ENCODE measurements at places on chromosomes 1 and 21.

GRCh38 chr1:154759793-154760192 lies 110.3 kb downstream of the KCNN3 start:
- DNase-seq, result no peak

- no peak for DNase-seq
Measured at GRCh38 chr1:101000131-101000873, 25.3 kb downstream of the DPH5 start.

DNA sequence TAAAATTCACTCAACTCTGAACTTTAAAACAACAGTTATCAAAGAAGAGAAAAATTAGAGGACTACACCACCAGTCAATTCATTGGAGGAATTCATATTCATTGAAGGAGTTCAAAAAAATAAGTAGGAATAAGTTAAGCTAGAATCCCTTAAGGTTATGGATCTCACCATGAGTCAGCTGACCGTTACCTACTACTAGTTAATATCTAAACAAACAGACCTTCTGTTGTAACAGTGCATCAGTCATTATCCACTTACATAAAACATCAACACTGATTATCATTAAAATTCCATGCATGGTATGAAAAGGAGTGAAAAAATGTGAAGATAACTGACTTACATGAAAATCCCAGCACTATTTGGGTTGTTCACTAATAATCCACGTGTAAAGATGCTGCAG lies 44.9 kb downstream of the FOXJ3 start:
- DNase-seq, result no peak

DNA sequence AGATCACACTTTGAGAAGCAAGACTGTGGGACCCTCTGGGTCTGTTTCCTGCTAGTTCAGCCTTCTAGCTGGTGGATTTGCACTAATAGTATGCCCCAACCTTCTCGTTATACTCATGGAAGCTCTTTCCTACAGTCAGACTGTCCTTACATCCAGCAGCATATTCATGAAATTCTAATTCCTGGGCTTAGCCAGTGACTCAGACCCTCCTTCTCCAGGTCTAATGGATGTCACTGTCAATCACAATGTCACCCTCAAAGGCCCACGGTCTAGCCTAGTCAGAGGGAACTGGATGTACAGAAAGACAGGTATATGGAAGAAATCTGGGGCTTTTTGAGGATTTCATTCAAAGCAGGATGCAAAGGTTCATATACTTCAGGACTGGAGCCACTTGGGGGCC lies 72.4 kb downstream of the KCNJ15 start:
- DNase-seq, result no peak

GRCh38 chr1:118118469-118118868 lies 66.6 kb downstream of the SPAG17 start:
- DNase-seq, result no peak

- DNase-seq, result no peak
Measured at GRCh38 chr1:10643607-10644306, 152.7 kb downstream of the CASZ1 start.

- no peak for DNase-seq
Measured at GRCh38 chr1:230057100-230057499, 9.9 kb upstream of the GALNT2 start.

GRCh38 chr1:108565512-108565911 lies 5.6 kb downstream of the EEIG2 start:
- DNase-seq, result no peak

- no peak for DNase-seq
Measured at GRCh38 chr1:227754958-227755357, 19.7 kb downstream of the SNAP47 start.

DNA sequence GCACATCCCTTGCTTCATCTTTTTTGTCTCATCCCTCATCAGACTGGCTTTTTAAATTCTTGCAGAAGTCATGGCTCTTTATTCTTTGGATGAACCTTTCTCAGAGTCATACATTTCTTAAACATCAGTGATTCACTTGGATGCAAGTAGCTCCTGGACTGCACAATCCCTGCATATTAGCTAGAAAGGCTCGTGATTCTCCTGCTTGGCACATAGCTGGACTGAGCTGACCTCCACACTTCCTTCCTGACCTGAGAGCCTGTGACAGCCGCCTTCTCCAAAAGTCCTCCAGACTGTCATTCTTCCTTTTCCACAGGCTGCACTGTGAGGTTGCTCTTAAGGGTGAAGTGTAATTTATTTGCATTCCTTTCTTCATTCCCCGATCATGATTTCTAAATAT lies 109.4 kb downstream of the RGL1 start:
- DNase-seq, result no peak

DNA sequence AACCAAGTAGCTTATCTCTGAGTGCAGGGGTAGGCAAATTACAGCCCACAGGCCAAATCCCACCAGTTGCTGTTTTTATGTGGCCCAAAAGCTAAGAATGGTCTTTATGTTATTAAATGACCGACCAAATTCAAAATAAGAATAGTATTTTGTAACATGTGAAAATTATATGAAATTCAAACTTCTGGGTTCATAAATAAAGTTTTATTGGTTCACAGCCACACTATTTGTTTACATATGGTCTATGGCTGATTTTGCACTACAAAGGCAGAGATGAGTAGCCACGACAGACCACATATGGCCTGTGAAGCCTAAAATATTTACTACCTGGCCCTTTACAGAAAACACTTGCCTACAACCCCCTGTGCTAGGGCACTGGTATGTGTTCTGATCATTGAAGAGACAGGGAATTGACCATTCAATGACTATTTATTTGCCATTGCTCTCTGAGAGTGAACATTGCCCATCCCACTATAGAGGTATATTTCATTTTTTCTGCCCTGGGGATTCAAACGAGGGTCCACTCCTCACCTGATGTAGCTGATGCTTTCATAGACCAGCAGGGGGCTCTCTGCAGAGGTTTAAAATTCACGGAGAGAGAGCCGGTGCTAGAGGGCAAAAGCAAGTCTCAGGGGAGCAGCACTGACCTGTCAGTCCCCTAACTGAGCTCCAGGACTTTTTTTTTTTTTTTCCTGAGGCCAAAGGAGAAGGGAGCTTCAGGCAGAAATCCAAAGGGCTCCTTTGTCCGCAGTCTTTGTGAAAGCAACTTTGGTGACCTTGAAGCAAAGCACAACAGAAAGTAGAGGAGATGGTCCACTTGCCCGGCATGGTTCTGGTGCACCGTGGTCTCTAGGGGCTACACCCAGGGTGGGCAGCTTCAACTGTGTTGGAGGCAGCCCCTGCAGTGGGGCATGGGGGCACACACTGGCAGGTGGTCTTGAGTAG lies 7.3 kb upstream of the GNL2 start:
- DNase-seq, result no peak

DNA sequence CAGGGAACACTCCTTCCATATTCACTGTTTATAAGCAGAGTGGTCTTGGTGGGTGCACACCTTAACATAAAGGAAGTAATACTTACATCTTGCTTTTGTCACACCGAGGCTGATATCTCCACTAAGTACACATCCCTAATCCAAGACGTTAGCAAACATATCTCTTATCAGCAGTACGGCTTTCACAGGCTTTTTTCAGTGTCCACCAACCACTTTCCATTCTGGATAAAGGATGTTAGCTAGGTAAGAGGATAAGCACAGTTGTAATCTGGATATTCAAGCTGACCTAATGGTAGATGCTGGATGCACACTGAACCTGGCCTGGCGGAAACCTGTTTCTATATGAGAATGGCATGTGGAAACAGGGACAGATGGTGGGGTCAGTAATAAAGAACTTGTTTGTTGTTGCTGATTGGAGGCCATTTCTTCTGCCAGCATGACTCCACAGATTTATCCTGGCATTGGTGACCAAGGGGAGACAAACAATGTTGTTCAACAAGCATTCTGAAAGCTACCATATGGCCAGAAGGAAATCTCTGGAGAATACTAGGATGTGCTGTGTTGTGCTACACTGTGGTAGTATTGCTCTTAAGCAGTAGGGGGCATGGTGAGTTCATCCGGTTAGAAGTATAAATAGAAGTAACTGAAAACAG lies 416.4 kb downstream of the PTBP2 start:
- DNase-seq, result peak; percentile 76

GRCh38 chr1:117642963-117643362 lies 37.1 kb downstream of the TENT5C start:
- DNase-seq, result no peak

DNA sequence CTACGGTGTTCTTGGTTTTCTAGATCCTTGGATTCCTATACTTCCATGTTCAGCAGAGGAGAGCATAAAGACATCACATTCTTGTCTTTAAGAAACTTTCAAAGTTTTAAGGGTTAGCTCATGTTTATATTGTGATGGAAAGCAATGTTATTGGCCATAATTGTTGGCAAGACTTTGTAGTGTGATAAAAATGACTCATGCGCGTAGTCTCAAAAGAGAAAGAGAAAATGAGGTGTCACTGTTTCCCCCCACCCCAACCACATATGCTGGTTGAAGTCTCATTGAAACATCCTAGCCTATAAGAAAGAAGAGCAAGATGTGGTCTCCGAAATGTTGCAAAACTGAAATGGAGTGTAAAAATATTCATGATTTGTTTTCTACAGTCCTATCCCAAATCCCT lies 348.8 kb downstream of the PTBP2 start:
- peak; percentile 15 for DNase-seq

DNA sequence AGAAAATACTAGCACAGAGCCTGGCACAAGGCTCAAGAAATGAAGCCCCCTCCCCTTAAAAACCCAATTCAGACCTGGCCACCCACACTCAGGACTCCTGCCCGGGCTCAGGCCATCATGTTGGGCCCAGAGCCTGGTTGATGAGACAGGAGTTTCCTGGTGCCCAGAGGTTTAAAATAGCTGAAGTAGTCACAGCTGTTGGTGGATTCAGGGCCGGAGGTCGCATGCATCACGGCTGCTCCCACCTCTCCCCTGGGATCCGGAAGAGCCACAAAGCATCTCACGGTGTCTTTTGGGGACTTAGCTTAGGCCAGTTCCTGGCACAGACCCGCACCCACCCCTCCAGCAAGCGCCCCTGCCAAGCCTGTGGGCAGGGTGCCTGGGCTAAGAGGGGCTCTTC lies 2.6 kb upstream of the PADI2 start:
- DNase-seq, result no peak

DNA sequence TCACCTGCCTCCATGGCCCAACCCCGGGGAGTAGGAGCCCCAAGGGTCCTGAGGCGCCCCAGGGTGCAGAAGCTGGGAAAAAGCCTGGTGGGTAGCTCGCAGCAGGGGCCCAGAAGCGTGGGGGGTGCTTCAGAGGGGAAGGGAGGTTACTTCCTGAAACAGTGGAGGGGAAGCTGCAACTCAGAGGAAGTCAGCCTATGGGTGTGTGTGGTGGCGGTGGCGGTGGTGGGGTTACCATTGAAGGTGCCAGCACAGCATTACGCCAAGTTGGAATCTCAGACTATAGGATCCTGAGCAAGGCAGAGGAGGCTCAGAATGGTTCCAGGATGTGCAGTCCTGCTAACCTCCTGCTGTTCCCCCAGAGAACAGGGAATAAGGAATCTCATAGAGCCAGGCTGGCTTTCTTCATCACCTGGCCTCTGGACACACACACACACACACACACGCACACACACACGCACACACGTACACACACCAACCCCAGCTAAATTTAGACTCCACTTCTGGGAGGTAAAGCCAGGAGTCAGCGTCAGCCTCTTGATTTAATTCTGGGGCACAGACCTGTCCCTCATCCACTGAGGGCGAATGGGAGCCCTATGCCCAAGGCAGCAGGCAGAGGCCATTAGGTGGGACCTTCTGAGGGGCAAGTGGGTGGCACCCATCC lies 1.3 kb downstream of the DENND4B start:
- no peak for DNase-seq

DNA sequence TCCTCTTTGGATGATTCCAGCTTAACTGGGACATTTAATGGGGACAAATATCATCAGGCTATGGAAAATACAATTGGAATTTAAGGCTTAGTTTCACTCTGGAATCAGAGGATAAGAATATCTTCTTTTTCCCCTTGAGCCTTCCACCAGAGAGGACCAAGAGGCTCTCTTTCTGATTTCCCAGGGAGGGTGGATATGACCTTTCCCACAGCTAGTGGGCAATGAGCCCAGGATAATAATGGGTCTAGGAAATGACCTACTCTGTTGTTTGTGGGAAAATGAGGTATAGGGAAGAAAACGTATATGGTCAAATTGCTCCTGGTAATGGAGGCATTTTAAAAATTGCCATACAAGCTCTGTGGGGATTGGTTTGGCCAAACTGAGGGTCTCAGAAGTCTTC lies 1.9 kb downstream of the OR6Y1 start:
- DNase-seq, result no peak

DNA sequence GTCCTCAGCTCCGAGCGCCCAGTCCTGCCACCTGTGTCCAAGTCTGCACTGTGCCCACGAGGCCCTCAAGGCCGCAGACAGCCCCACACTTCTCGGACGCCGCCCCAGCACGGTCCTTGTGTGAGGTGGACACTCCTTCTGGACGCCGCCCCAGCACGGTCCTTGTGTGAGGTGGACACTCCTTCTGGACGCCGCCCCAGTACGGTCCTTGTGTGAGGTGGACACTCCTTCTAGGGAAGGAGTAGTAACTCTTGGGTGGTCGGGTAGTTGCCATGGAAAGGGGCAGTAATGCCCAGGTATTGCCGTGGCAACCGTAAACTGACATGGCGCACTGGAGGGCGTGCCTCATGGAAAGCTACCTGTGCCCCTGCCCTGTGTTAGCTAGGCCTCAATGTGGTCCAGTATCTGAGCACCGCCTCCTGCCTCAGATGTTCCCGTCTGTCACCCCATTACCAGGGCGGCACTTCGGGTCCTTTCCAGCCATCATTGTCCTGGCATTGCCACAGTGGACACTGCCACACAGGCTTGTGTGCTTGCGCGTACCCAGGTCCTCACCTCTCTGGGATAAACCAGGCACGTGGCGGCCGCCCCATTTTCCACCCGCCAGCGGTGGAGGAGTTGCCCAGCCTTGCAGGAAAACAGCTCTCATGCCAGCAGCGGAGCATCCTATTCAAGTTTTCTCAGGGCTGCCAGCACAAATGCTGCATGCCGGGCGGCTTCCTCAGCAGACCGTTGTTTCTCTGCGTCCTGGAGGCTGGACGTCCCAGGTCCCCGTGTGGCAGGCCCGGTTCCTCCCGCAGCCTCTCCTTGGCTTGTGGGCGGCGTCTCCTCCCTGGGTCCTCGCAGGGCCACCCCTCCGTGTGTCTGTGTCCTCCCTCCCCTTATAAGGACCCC lies 40.8 kb upstream of the POFUT2 start:
- no peak for DNase-seq

DNA sequence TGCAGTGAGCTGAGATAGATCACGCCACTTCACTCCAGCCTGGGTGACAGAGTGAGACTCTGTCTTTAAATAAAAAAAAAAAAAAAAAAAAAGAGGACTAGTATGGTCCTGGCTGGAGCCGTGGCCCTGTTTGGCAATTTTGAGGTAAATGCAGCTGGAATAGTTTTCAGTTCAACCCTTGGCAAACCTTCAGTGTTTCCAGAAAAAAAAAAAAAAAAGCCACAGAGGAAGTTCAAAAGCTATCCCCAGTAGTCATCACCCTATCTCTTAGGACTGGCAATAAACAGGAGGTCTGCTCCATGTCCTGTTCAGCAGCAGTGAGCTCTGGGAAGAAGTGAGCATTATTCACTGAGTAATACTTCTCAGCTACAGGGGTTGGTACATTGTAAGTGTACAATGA lies 56.8 kb upstream of the ERRFI1 start:
- peak; percentile 35 for DNase-seq

DNA sequence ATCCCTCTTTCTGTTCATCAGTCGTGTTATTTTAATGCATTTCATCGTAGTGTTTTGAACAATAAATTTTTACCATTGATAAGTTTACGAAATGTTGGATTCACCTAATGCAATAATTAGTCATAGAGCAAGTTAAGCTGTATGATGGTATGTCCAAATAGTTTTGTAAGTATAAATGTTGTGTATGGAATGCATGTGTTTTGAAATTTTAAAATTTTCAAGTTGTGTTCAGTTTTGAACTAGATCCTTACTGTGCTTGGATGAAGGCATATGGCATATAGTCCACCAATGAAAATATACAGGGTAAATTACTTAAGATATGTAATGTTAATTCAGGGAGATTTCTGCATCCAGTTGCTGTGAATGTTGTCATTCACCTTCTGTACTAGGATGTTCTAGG lies 2.3 kb downstream of the ZMYM4 start:
- no peak for DNase-seq
